ENCODE measurements at places on chromosomes 1 and 21.

GRCh38 chr1:160070243-160071163, 543 bp upstream of the KCNJ10 start:
- DNase-seq = peak; percentile 19

DNA sequence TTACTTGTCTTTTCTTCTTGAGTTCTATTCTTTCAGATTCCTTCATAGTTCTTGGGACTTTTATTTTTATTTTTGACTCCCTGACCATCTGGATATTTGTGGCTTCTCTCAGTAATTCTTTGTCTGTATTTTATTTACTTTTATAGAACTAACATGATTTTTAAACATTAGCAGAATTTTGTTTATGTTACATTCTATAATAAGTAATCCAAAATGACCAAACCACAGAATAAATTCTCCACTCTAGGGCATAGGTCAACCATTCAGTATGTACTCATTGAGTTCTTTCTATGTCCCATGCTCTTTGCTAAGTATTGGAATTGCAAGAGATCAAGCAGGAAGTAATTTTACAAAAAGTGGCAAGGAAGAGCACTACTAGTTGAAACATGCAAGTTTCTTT, 969.0 kb downstream of the TTLL7 start:
- DNase-seq = no peak

DNA sequence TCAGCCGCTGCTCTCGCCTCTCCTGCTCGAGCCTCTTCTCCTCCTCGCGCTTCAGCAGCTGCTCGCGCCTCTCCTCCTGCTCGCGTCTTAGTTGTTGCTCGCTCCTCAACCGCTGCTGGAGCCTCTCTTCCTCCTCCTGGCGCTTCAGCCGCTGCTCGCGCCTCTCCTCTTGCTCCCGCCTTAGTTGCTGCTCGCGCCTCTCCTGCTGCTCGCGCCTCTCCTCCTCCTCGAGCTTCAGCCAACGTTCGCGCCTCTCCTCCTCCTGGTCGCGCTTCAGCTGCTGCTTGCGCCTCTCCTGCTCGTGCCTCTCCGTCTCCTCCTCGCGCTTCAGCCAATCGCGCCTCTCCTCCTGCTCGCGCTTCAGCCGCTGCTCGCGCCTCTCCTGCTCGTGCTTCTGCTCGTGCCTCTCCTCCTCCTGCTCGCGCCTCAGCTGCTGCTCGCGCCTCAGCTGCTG, 3.7 kb downstream of the TCHH start:
- DNase-seq = no peak

GRCh38 chr1:108190001-108190634, 10.0 kb downstream of the SLC25A24 start:
- no peak for DNase-seq

GRCh38 chr1:39720094-39720999, 18.3 kb upstream of the PPIE start:
- DNase-seq = peak; percentile 59

- peak; percentile 90 for DNase-seq
Observed at GRCh38 chr1:204319462-204319861, 40.3 kb downstream of the PLEKHA6 start.

DNA sequence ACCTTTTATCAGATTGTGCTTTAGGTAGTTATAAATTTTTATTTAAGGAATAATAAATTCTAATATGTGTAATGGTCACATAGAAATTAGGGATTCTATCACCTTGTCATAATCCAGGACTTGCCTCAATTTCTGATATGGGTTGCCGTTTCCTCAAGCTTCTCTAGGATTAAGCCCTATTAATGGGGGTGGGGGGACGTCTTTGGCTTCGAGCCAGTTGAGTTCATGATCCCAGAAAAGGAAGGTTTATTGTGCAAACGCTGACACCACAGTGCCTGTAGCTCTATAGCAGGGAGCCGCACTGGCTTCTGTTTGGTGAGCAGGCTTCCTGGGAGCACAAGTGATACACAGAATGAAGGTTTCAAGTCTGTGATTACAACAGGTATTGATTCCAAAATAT, 22.0 kb upstream of the VAMP3 start:
- DNase-seq = no peak

DNA sequence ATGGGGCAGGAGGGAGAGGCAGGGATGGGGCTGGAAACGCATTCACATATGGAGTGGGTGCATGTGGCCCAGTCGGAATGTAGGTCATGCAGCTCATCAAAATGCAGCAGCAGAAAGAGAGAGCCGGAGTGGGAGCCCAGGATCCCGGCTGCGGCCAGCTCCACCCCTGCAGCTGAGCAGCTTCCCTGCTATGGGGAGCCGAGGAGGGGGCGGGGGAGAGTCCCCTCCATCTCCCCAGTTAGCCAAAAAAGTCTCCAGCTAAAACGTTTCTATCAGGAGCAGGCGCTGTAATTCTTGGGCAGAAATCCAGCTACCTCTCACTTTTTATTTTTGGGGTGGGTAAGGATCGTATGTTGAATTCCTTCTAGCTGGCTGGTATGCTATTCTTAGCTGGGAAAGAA, 39.7 kb downstream of the MRPL37 start:
- DNase-seq = no peak

DNA sequence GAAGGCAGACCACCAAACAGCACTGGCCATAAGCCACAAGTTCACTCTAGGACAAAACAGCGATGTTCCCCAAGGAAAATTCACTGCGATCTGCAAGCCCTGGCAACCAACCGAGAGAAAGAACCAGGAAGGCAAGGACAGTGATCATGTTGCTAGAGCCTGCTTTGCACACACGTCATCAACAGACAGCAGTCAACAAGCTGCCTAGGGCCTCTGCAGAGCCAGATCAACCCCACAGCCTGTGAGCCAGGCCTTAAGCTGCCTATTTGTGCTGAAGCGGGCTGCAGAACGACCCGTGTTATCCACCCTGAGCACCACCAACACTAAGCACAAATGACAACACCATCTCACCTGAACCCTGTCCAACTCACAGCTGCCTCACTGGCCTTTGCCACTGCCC, 6.2 kb upstream of the YRDC start:
- no peak for DNase-seq

DNA sequence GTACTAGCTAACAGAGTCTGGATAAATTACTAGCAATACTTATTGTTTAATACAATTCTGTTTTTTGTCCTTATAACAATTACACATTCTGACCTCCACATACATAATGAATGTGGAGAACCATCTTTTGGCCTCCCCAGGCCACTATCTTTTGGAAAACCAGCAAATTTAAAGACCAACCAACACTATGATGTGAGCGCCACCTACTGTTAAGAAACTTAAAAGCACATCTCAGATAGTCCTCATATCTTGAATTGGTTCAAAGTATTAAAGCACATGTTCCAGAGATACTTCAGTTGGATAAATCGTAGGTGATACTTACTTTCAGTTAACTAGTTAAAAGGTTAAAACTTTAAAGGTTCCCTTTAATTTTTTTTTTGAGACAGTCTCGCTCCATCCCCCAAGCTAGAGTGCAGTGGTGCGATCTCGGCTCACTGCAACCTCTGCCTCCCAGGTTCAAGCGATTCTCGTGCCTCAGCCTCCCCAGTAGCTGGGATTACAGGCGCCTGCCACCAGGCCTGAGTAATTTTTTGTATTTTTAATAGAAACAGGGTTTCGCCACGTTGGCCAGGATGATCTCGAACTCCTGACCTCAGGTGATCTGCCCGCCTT, 29.3 kb upstream of the USP1 start:
- peak; percentile 47 for DNase-seq

- DNase-seq = peak; percentile 96
Observed at GRCh38 chr1:9302745-9303524, 10.2 kb downstream of the SPSB1 start.

- no peak for DNase-seq
Observed at GRCh38 chr1:99579691-99580172, 66.2 kb upstream of the PALMD start.

DNA sequence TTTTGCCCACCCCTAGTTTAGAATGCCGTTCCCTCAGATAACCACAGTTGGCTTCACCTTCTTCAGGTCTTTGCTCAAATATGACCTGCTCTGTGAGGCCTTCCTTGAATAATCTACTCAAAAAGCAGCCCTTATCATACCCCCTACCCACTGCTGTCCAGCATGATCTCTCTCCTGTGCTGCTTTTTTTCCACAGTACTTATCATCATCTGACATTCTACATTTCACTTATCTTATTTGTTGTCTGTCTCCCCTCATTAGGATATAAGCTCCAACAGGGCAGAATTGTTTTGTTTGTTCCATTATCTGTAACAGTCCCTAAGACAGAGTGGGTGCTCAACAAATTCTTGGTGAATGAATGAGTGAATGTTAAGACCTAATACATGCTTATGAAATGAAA, 18.1 kb downstream of the USP24 start:
- no peak for DNase-seq

Data from HFFc6 (cell line).